ENCODE measurements at places on chromosomes 3 and 15.

DNA sequence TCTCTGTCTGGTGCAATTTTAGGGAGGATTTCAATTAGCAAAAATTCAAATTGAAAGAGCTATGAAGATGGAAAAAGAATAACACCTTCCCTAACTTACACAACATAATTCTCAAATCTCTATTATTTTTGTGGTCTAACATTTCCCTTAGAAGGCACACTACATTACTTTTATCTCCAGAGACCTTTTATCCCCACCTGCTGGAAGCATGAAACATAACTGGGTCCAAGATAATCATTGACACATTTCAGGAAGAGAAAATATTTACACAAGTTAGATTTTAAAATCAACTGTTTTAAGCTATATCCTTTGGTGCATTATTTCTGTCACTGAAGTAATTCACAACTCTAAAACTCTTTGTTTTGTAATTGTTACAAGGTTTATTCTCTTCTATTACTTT lies 779.5 kb downstream of the ROBO1 start:
- no peak for DNase-seq

- DNase-seq: no peak
These were observed at the start of gene PLA2G4B for GRCh38 chr15:41838400-41838897. Gene PLA2G4B (plus strand): TSS chr15:41838847. CDS start chr15:41838914, 67 bp downstream.

- DNase-seq: no peak
These were observed 10.4 kb downstream of the PPCDC start for GRCh38 chr15:75033809-75034208.

DNA sequence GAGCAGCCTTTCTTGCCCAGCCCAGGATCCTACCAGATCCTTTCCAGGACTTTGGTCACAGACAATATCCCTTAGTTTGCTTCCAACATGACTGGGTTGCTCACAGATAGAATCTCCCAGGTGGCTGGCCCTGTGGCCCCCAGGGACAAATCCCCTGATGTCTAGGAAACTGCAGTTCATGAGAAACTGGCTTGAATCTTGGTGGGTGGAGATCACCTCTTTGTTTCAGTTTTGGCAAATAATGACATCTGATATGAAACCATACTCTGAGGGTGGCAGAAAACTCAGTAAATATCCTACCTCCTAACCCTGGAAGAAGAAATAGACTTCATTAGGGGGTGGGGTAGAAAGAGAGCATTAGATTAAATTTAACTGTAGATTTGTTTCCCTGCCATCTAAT lies 44.1 kb upstream of the PFN2 start:
- no peak for DNase-seq

DNA sequence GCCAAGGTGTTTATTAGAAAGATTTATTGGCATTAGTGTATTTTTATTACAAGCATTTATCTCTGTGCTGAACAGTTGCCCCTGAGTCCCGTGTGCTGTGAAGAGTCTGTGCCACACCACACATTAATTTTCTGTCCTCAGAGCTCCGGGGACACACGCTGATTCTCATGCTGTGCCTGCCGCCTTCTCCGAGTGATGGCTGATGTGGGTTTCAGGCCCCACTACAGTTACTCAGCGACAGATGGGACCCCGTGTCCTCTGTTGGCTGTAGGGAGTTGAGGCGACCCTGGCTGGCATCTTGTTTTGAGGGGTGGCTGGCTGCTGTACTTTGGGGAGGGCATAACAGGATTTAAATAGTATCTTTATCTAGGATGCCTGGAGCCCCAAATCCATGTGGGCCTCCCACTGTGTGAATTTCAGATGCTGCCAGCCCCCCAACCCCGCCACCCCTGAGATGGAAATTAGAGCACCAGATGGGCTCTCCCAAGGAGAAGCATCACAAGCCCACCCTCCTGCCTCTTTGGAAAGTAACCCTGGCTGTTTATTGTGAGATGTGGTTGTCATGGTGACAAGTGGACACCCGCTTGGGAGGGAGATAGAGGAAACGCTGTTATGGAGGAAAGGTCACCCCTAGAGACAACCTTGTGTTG lies 185.6 kb downstream of the APBA2 start:
- DNase-seq: no peak

DNA sequence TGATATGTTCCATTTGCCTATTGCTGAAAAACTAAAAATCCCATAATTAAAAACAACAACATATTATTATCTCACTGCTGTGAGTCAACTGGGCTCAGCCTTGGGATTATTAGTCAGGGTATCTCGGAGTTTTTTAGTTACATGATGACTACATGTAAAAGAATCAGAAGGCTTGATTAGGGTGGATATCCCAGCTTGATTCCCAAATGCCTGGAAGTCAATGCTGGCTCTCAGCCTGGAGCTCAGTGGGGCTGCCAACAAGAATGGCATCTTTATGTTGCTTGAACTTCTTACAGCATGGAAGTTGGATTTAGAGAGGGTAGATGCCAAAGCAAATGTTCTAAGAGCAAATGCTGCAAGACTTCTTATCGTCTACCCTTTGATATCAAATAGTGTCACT lies 278.5 kb downstream of the PLOD2 start:
- DNase-seq: no peak

- no peak for DNase-seq
These were observed 43.7 kb upstream of the MFGE8 start for GRCh38 chr15:88956906-88957305.

DNA sequence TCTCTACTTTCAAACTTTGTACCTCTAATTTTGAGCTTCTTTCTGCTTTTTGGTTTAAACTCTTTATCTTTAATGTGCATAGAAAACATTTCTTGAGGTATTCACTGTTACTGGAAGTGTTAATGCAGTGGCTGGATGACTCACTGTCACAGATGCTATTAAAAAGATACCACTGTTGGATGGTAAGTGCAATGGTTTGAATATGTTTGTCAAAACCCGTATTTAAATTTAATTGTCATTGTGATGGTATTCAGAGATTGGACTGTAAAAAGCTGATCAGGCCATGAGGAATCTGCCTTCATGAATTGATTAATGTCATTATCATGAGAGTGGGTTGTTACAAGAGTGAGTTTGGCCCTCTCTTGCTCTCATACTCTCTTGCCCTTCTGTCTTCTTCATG lies 70.6 kb downstream of the AP4E1 start:
- DNase-seq: no peak

DNA sequence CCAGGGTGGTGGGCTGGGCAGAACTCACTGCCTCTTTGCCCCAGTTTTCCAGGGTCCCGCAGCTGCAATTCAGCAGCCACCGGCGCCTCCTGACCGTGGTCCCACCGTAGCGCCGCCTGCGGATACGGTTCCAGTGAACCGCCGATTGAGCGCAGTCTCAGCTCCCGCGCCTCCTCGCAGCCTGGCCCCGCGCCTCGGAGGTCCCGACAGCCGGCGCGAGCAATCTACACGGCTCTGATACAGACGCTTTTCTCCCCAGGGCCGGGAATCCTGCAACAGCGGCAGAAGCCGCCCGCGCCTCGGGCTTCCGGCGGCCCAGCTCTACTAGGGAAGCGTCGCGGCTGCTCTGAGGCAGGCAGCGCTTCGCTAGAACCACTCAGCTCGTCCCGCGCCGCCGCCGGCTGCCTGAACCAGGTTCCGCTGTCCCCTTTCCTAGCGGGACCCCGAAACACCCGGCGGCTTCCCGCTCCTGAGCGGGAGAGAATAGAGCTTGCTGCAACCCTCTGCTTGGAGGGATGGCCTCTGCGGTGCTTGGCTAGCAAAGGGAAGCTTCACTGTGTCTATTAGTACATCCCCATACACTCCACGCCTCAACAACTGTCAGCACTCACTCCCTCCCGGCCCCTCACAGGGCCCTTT lies 3.1 kb downstream of the FOXL2NB start:
- peak; percentile 56 for DNase-seq

GRCh38 chr3:13069495-13069894 lies 3.7 kb downstream of the IQSEC1 start:
- DNase-seq: peak; percentile 82

DNA sequence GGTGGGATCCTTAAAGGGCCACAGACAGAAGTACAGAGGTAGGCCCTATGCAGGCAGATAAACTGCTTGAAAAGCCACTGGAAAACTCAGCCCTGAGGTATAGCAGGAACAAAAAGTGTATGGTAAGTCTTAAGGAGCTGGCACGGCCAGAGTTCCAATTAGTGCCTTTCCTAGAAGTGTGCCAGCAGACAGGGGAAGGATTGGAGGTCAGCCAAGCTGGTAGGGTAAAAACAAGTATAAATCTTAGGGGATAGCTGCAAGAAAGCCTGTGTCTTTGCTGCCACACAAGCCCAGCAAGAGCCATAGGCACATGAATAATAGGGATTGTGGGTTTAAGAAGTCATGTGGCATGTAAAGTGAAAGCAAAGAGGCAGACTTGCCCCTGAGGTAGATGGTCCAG lies 582.5 kb downstream of the PLOD2 start:
- no peak for DNase-seq

GRCh38 chr3:141403576-141403975 lies 35.3 kb downstream of the ZBTB38 start:
- no peak for DNase-seq

GRCh38 chr3:28089527-28089897 lies 151.9 kb upstream of the CMC1 start:
- DNase-seq: no peak

DNA sequence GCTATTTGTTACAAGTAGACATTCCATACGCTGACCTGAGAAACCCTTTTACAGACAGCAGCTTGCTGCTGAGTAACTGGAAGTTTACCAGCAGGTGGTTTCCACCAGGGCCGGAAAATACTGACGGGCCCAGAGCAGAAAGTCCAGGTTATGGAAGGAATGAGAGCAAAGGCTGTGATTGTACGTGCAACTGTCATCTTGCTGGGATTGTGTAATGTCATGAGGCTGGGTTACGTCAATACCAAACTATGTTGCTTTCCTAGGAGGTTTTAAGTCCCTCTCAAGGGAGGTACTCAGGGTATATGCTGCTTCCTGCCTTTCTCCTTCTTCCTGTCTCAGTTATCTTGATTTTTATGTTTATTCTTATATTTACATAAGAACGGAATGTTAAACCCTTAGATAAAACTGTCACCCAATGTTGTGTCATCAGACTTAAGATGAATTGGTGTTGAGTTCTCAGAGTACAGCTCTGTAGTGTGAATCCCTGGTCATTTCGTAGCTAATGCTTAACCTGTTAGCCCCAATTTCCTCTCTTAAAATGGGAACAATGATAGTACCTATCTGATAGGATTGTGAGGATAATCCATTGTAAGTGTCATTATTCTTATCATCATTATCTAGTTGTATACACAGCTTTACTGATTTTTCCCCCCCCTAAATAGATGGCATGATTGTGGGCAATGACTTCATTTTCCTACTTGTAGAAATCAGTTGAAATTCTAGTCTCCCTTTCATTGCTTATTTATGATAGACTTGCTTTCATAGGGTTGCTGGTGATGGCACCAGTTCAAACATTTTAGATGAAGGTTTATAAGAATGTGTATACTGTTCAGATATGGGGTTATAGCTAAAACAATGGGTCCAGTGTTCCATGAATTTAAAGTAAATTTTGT lies 101.4 kb downstream of the FNDC3B start:
- DNase-seq: peak; percentile 63

GRCh38 chr15:90981681-90982080 lies 12.7 kb downstream of the PRC1 start:
- DNase-seq: no peak

DNA sequence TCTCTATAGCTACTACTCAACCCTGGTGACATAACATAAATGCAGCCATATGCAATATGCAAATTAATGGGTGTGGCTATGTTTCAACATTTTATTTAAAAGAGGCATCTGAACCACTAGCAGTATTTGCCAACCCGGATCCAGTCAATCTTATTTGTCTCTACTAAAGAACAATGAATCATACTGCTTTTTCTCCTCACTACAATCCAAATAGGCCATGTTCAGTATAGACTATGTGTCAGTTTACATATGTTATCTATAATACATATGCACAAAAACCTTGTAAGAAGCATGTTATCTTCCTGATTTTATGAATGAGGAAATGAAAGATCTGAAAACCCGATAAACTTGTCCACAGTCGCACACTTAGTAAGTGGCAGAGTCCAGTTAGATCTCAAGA lies 125.7 kb downstream of the STAG1 start:
- no peak for DNase-seq

DNA sequence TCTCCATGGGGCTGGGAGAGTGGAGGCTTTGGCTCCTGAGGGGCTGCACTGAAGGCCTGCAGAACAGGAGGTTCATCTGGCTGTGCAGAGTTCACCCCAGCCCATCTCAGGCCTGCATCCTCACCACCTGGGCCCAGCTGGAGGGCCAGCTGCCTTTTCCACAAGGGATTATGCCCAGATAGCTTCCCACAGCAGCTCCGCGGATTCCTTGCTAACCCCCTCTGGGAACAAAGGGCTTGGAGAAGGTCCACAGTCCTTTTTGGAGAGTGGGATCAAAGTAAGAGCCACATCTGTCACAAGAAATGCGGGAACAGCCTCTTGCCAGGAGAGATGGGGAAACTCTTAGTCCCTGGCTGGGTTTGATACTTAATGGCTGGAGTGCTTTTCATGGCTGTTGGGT lies 164.7 kb upstream of the RGMA start:
- no peak for DNase-seq

DNA sequence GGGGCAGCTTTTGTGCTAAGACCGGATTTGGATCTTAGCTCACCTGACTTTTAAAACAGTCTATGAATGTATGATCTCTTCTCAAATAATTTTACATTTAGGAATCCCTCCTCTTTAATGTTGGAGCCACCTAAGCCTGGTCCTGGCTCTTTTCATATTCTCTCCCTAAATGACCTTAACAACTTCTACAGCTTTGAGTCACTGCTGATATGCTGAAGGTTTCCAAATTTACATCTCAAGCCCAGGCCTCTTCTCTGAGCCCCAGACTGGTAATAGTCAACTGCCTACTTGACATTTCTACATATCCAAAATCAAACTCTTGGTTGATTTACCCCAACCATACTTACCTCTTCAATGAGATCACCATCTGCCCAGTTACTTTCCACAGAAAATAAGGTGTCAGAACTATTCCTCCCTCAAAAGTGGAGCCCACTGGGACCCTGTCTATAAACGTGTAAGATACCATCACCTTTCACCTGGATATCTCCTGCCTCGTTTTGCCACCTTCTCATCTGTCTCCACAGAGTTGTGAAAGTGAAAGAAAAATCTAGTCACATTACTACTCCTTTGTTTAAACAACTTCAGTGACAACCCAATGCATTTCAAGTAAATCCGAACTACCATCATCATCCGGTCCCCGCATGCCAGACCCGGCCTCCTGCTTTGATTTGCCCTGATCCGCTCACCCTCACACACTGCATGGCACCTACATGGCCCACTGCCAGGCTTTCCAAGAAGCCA lies 48.8 kb downstream of the UBP1 start:
- DNase-seq: no peak

DNA sequence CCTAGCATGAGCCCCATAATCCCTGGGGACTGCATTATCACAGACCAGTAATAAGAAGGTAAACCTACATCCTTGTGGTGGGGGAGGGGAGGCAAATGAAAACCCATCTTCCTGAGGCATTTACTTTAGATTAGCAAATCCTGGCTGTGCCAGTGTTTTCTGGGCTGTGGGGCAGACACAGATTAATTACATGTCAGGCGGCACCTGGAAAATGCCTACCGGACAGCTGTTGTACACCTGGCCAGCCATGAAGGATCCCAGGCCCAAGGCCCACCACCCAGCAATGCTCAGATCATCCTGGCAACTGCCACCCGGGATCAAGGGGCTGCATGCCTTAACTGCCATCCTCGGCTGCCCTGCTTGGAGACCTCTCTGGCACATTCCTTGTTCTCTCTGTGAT lies 59.1 kb upstream of the RASA2 start:
- no peak for DNase-seq
